Stimulated activated CD4-positive, alpha-beta T cell treated with anti-CD3 and anti-CD28 coated beads, TNF-alpha, amount 100 ng/mL, for 1 hour (primary cell): ENCODE measurements at places on chromosomes 1 and 21.

DNA sequence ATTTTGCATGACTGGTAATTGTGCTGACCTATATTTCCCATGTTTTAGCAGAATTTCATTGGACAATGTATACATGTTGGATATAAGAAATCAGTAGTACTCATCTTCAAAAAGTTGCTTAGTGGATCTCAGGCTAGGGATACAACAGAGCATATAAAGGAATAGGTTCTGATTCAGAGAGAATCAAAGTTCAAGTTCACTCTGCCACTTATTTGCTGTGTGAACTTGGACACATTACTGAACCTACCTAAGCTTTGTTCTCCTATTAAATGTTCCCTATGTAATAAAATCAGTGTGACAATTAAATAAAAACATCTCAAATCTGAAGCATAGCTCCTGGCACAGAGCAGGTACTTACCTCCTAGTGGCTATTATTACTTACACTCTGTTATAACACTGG, 9.3 kb downstream of the CD58 start:
- no peak for DNase-seq

DNA sequence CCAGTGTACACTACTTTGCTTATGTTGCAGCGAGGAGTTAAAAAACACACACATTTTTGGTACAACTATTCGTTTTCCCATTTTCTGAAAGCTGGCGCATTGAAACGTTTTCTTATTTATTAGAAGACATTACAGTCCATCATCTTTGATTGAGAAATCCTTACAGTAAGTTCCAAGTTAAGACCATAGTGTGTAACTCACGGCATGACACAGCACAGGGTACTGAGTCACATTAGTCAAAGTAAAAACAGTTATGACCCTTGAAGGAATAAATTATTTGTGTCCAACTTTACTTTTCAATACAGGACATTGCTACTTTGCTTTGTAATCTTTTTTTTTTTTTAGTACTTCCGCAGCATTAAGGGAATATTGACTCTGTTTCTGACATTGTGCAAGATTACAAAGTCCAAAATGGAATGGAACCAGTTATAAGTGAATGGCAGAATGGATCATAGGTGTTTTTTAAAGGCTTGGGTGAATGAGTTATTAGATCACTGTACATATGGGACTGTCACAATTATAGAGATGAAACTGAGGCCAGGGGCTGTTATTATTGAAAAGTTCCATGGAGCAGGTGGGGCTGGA, 11.7 kb downstream of the PTGFRN start:
- DNase-seq: no peak

DNA sequence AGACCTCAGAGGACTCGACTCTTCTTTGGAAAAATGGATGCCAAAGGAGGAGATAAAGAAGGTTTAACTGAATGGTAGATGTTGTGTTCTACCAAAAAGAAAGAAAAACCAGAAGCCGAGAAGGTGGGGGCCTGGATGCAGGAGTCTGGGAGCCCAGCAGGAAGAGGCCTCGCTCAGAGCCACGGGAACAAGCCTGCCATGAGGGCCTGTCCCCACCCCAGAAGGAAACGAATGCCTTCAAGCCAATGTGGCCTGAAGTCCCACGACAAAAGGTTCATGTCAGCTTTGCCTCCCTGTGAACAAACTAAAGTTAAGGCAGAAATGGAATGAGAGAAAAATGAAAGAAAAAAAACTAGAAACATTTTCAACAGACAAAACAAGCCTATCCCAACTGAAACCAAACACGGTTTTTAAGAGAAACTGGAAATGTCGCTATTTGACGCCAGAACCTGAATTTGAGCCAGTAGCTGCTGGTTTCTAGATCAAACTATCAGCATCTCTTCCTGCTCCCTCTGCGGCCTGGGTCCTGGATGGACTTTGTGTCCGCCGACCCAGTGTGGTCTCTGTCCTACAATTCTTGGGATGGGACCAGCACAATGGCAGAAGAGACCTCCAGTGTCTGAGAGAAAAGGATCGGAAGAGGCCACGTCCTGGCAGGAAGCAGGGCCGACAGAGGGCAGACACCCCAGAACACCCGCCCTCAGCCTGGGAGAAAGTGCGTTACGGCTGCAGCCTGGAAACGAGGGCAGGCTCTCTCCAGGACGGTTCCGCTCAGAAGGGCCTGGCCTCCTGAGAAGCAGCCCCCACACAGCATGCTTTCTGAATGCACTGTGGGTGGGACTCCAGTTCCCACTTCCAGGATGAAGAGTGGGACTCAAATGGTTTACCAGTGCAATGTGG, 35.2 kb downstream of the SLC45A1 start:
- DNase-seq: no peak

GRCh38 chr1:25037174-25038074, 107.3 kb upstream of the RUNX3 start:
- DNase-seq: peak; percentile 64

DNA sequence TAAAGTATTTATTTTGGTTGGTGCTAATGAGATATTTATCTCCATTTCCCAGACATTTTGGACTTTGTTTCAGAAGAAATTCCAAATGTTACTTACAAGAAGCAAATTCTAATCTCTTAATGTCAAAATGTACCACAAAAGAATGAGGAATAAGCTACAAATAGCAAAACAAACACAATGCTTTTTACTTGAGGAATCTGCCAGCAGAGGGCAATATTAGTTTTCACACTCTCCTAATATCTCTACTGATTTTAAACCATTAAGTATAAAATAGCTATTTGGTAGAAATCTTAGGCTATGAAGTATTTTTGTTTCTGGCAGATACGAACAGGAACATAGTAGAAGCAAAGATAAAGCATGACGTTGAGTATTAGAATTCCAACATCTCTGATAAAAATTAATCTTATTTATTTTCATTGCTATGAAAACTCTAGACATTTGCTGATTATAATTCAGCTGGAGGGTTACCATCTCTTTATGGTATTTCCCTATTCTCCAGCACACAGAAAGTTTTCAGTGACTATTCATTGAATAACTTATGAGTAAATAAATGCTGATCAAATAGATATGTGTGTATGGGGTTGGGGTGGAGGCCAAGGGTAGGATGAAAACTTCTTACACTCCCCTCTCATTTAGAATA, 13.4 kb upstream of the HMCN1 start:
- DNase-seq: no peak

- DNase-seq: no peak
Observed at GRCh38 chr1:245874942-245875580, 632.0 kb downstream of the SMYD3 start.

- DNase-seq: no peak
Observed at GRCh38 chr1:107637101-107637500, 327.9 kb downstream of the VAV3 start.

GRCh38 chr1:30123896-30124295, 599.5 kb downstream of the MATN1 start:
- no peak for DNase-seq

DNA sequence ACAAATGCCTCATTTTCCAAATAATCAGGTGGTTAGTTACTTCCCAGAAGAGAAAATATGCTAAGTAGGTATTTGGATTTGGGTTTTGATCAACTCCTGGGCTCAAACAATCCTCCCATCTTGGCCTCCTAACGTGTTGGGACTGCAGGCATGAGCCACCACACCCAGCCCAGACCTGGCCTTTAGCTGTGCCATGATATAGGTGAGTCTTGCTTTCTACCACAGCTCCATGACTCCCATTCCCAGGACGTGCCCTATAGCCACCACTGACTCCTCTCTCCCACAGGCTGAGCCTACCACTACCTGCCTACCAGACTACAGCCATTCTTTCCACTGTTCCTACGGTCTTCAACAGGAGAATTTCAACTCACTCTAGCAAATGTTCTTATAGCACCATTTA, 1.8 kb upstream of the SLC1A7 start:
- no peak for DNase-seq

DNA sequence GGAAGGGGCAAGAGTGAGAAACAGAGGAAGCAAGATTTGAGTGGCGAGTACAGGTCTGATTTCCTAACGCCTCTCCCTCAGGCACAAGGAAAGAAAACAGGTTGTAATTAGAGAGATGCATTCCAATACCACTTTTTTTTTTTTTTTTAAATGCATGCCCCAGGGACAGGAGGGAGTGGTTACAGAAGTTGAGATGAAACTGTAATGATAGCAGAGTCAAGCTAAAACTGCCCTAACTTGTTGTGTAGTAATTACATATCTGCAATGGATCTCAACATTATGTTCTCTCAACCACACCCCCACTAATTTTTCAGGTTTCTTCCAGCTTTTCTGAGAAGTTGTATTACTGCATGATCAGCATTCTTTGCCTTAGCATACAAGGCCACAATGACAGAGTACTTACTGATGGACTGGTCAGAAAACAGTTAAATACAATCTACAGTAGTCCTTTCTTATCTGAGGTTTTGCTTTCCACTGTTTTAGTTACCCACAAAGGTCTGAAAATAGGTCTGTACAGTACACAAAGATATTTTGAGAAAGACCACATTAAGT, 5.5 kb downstream of the ETV3 start:
- DNase-seq: no peak

DNA sequence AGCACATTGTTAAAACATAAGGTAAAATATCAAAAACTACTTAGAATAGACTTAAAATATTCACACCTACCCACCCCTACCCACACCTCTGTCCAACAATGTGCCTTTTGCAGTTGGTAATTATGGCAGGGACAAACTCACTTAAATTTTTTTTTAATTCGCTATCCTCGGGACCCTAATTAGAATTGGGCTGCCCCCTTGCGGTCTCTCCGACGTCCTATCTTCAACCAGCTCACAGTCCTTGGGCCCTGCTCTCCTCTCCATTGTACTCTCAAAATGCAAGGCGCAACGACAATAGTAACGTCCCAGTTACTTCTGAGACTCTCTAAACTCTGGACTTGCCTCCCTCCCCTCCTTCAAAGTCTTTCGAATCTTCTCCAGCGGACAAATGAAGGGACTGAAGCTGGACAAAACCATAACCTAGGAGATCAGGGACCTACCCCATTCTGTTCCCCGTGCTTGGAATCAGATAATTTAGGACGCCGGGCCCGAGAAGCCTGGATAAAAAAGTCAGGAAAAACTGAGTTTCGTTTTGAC, 1.1 kb upstream of the CIART start:
- DNase-seq: no peak

DNA sequence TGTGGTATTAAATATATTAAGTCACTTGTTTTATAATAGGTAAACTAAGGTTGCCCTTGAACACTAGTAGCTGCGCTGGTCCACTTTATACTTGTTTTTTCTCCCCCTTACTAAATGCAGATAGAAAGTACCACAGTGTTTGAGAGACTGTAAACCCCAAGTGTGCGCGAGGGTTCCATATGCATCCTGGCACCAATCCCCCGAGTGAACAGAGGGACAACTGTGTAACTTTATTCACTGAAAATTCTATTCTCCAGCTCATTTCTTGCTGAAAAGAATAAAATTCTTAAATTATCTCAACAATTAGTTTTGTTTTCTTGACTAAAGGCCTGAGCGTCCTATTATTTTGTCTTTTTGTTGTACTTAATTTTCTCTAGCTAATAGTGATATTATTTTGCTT, 1.9 kb downstream of the RSRP1 start:
- DNase-seq: no peak

- no peak for DNase-seq
Observed at GRCh38 chr1:167722870-167723251, 1.1 kb downstream of the MPZL1 start.

- DNase-seq: no peak
Observed at GRCh38 chr1:14693949-14694348, 95.5 kb downstream of the KAZN start.

DNA sequence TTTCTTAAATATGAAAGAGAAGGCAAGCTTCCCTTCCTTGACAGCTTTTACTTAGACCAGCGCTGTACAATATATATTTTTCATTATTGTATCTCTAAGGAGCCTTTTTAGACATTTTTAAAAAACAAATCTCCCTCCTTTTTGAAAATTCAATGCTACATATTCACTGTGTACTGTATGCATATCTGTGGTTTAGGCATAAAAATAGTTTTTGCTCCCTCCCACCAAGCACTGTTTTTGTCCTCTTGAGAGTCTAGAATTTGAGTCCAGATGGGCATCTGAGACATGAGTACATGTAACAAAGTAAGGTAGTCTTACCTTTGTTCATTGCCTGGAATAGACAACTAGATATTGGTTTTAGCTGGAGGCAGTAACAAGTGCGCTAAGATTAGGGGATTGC, 488.5 kb upstream of the RUNX1 start:
- no peak for DNase-seq

- DNase-seq: no peak
Observed at GRCh38 chr1:10714337-10715114, 81.9 kb downstream of the CASZ1 start.

DNA sequence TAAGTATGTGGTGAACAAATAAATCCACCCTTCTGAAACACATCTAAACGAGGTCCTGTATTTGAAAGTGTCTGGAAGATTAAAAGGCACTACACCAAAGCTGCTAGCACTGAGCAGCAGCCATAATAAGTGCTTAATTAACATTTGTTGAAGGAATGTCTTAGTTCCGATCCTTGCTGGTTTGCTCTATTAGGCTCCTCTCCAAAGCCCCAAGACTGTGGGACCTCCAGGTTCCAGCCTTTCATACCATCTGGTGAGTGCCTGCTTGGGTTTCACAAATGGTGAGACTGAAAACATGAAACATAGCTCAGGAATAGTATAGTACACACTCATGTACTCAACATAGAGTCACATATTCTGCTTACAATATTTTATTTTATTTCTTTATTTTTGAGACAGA, 640 bp upstream of the CYP2J2 start:
- no peak for DNase-seq

DNA sequence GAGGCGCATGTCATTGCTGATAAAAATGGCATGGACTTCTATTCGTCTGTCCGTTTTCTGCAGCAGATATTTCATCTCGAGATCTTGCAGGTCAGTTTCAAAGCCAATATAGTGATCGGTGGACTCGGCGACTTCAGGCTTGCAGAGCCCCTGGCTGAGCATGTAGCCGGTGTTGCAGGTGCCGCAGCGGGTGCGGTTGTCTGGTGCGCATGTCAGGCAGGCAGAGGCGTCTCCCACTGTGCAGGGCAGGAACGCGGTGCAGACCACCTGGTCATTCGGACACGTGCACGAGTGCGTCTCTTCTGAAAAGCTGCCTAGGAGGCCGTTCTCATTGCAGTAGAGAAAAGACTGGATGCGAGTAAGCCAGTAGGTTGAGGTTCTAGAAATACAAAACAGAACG, 378.9 kb downstream of the BRINP3 start:
- no peak for DNase-seq

DNA sequence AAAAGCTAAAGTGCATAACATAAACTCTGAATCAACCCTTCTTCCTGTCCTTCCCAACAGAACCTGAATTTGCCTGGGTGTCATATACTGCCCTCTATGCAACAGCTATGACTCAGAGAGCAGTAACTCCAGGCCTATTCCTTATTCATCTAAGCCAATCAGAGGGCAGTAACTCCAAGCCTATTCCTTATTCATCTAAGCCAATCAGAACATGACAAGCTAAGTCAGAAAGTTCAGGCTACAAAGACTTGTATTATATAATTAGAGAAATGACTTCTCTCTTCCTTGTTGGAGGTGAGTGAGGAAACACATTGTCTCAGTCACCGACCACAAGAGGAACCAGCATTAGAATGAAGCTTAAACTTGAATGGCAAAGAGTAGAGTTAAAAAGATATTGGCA, 26.2 kb upstream of the TADA1 start:
- no peak for DNase-seq

DNA sequence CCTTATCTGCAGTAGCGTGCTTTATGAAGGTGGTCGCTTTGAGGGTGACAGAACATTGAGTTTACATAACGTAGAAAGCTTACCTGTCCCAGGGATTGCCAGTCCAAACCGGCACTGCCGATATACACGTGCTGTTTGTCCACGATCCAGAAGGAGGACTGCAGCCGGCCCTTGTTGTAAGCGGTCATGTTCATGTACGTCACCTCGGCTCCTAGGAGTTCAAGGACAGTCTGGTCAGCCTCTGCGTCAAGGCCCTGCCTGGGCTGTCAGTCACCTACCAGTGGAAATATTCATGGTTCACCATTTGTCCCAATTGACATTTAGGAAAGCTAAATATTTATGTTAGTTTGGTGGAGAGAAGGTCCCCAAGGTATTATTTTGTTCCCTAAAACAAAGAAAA, 221.0 kb upstream of the MAP1LC3C start:
- DNase-seq: no peak
